ENCODE measurements at places on chromosomes 16 and 17.

DNA sequence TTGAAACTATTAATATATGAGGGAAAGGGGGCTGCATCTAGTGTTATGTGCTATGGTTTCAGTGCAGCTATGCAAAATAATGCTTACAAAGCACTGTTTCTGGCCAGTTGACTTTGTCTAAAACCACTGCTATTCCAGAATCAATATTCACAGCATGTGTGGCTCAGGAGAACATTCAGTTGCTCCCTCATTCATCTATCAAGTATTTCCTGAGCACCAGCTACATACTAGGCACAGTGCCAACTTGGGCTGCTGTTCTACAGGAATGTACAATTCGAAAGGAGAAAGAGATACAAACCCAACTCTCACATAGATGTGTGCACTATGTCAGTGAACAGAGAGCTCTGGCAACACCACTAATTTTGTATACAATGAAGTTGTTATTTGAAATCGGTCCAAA lies 183.0 kb downstream of the PHKB start:
- DNase-seq: no peak

DNA sequence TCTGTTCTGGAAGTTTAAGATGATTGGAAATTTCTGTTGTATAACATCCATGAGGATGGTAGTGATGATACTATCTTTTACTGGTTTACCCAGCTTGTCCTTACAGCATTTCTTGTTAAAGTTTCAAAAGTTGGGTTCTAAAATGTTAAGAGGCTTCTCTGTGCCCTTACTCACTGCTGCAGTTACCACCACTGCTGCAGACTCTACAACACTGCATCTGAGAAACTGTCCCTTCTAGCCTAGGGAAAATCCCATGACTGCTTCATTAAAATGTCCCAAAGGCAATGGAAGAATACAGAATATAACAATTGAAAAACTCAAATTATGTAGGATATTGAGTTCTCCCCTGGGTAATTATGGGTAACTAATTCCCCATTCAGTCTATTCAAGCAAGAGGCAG lies 3.8 kb upstream of the NSRP1 start:
- no peak for DNase-seq

- no peak for DNase-seq
Observed at GRCh38 chr17:75011401-75012095, 922 bp upstream of the MRPL58 start.

DNA sequence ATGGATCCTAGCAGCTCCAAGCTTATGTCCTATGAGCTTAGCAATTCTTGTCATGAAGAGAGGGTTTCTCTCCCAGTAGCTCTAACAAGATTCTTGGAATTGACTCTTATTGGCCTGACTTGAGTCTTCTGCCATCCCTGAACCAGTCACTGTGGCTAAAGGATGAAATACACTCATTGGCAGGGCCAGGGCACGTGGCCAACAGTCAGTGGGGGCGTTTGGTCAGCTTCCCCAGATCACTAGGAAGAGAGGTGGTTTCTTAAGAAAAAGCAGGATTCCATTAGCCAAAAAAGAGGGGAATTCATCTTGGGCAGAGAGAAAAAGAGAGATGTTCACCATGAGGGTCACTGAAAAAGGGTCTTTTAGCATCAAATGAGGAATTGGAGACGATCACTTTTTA lies 363.2 kb downstream of the SNX29 start:
- no peak for DNase-seq

DNA sequence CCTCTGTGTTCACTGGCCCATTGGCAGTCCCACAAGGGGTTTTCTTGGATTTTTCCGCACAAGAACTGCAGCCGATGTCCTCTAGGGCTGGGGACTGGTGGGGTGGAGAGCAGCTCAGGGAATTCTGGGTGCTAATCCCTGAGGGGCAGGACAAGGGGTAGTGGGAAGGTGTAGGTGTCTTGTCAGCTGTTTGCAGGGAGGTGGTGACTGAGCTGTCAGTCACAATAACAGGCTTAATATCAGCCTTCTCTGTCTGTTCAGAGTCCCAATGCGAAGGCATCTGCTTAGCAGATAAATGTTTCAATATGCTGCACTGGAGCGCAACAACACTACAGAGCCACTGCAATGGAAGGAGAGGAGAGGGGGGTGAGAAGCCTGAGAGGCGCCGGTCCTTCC lies 10.1 kb upstream of the DHRS13 start:
- no peak for DNase-seq

DNA sequence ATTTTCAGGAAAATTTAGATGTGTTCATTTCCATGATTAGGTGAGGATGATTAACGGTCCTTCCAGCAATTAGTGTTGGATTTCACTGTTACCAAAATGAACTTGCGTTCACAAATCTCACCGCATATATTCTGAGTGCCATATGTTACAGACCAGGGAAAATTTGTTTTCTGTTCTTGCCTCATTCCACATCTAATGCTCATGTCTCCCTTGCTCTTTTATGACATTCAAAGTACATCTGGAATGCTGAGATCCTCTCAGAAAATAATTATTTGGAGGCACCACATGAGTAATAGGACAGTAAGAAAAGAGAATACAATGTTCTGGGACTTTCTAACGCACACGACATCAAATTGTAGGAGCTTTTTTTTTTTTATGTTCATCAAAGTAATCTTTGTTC lies 406.5 kb downstream of the SHISA9 start:
- DNase-seq: no peak

- no peak for DNase-seq
Observed at GRCh38 chr16:57325458-57325857, 33.1 kb upstream of the CCL22 start.

DNA sequence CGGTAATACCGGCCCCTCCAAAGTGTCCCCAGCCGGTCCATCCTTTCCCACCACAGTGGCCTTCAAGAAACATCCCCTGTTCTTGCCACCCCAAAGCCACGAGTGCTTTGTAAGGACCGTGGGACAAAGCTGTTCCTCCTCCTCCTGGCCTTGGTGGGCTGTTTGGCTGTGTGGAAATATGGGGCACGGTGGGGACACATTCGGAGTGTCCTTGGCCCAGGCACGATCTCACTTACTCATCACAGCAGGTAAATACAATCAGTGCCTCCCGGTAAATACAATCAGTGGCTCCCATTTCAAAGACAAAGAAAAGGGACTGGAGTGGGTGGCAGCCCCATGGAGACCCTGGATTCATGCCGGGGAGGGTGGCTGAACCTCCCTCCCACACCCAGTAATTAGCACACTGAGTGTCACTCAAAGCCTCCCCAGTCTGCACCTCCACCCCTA lies 10.4 kb downstream of the SCN4A start:
- DNase-seq: no peak

DNA sequence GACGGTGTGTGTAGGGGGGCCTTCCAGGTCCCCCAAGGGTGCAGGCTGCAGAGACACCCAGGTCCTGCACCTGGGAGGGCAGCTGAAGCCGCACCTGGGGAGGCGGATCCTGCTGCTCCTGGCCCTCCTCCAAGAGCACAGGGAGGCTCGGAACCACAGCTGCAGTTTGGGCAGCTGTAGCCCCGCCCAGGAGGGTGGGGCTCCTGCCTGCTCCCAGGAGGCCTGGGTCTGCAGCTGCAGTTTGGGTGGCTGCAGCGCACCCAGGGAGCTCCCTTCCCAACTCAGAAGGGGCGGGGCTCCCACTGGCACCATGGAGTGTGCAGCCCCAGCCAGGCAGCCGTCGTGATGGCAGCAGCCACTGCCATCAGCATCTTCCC lies 69.4 kb upstream of the NKD1 start:
- DNase-seq: no peak

- DNase-seq: no peak
Observed at GRCh38 chr16:23781176-23781575, 26.4 kb downstream of the CHP2 start.

GRCh38 chr17:65918916-65919315 lies 273.0 kb downstream of the CEP112 start:
- DNase-seq: no peak

DNA sequence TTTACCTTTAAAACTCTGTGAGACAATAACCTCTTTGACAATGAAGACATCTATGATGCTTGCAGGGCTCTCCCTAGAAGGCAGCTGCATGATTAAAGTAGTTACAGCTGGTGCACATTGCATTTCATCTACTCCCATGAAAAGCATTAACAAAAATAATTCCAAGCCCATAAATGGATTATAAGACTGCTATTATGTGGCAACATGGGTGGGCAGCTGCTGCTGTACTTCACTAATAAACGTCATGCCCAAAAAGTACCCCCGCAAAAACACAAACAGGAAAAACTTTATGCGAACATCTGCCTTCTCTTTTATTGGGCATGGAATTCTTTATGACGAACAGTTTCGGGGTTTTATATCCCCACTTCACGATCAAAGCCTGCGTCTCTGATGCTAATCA lies 224.9 kb downstream of the CA10 start:
- DNase-seq: no peak

DNA sequence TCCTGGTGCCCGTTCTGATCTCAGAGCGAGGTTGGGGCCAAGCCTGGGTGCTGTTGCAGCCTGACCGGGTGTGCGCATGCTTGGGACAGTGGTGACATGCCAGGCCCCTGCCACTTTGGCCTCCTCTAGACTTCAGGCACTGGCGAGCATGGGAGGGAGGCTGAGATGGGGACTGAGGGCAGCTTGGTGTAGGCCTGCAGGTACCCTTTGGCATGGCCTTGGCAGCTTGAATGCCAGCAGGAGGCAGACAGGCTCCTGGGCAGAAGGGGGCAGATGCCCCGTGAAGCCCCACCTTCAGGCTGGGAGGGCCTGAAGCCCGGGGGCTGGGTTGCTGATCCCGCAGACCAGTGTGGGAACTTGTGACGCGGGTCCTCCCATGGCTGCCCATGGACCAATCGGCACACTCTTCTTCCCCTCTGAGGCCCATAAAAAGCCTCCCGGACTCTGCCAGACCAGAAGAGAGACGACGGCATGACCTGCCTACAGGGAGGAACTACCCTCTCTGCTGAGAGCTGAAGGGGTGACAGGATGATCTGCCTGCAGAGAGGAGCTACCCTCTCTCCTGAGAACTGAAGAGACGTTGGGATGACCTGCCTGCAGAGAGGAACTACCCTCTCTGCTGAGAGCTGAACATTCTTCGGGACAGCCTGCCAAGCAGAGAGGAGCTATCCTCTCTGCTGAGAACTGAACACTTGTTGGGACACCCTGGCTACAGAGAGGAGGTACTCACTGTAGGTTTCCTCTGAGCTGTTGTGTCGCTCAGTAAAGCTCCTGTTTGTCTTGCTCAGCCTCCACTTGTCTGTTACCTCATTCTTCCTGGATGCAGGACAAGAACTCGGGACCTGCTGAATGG lies 17.5 kb downstream of the RHOT1 start:
- DNase-seq: no peak

- no peak for DNase-seq
Observed at GRCh38 chr16:2015117-2015946, 4.3 kb upstream of the NPW start.

DNA sequence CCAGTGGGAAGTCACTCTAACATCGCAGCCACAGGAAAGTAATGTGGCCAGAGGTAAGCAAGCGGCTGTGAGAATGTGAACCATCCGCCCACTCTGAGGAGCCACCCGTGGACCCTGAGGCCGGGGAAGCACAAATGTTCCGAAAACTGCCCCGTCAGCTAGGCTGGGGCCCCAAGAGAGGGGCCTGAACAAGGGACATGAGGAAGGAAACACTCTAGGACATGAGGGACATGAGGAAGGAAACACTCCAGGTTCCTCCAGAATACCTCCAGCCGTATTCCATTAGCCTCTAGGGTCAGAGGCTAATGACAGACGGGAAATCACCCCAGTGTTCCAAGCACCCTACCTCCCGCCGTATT lies 317 bp downstream of the TEFM start:
- DNase-seq: peak; percentile 35

DNA sequence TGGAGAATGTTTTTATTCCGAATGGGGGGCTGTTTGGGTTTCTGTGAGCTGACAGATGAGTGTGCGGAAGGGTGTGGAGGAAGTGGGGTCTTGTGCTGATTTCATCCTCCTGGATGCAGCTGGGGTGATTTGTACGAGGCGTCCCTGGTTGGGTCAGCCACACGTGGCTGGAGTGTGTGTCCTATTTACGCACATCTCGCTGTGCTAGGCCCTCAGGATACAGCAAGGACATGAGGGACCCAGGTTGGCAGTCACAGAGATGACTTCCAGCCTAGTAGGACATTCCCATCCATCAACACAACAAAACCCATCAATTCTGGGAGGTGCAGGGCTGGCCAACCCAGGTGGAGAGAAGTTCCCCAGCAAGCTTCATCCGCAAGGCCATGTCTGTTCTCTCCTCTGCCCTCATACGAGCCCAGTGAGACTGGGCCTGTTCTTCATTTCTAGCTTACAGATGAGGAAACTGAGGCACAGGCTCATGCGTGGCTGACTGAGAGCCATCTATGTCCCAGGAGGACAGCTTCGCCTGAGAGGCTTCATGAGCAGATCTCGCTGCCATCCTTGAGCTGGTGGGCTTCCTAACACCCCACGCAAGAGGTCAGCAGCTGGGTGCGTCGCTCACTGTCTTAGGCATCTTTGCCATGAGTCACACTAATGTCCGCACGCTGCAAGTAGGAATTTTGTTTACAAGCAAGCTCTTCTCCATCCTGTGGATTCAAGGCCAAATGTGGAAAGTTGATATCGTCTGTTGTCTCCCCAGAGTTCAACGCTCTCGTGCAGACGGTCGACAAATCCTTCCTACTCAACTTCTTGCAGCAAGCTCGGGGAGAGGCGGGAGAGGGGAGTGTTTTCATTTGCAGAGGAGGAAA lies 24.4 kb downstream of the IRF8 start:
- DNase-seq: no peak

DNA sequence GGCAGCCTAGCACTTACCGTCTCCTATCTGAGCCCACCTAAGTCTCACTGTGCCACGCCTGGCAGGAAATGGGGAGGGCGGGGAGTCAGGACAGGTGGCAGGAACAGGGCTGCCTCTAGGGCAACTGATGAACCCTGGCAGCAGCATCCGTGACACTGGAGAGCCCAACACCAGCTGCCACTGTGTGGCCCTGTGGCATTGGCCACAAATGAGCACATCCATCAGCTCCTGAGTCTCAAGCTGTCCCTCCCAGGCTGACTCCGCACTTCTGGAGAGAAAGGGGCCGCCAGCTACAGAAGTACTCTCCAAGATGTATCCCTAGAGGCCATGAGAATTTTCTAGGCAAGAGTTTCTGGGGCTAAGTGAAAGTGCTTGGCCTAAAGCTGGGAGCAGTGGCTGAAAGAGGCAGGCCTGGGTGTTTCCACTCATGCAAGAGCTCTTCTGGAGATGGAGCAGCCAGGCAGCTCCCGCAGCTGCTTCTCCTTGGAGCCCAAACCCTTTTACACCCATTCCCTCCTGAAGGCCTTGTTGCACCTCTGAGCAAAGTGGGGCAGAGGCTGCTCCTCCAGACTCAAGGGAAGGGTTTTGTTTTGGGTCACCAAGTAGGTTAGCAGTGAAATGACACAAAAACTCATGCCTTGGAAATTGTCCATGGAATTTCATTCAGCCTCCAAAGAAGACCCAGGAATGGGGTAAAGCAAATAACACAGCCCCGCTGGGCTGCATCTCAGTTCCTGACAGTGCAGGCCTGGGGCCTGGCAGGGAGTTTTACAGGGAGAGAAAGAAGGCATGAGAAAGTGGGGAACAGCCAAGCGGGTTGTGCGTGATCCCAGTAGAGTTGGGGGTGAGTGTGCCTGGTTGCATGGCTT lies 25.8 kb downstream of the PEMT start:
- peak; percentile 3 for DNase-seq

GRCh38 chr17:73508057-73508930 lies 136.0 kb downstream of the SDK2 start:
- peak; percentile 27 for DNase-seq

GRCh38 chr17:79051306-79051705 lies 23.3 kb upstream of the ENGASE start:
- DNase-seq: no peak

Data from NCI-H187 (cell line).